ENCODE measurements at places on chromosomes 2 and 18.
A peak's percentile ranks its signal among the peaks of the same experiment; 100 is the strongest.

DNA sequence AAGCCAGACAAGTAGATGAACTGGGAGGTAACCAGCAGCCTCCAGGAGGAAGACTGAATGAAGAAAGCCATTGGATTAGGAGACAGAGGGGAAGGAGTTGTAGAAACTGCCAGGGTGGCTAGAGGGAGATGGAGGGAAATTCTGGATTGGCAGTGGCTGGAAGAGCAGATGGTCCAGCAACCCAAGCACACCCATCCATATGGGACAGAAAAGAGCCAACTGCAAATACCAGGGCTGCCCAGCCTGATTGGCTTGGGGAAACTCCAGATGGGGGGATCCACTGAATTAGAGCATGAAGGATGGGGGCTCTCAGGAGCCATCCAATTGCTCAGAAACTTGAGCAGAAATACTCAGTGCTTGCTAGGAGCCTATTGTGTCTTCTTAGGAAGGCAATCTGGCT lies 173.5 kb upstream of the EPB41L3 start:
- DNase-seq: no peak

DNA sequence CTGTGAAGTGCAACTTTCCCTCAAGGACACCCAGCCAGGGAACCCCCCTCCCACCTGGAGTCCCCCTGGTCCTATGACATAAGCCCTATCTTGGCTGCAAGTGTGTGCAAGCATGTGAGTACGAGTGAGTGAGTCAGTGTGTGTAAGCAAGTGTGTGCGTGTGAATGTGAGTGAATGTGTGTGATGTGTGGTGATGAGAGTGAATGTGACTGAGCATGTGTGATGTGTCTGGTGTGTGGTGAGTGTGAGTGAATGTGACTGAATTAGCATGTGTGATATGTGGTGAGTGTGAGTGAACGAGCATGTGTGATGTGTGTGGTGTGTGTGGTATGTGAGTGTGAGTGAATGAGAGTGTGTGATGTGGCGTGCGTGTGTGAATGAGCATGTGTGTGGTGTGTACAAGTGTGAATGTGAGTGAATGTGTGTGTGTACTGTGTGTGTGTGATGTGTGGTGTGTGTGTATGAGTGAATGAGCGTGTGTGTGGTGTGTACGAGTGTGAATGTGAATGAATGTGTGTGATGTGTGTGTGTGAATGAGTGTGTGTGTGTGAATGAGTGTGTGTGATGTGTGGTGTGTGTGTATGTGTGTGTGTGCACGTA lies 68.8 kb upstream of the SMAD7 start:
- DNase-seq: no peak

- no peak for DNase-seq
Observed at GRCh38 chr18:4599312-4599711, 144.2 kb upstream of the DLGAP1 start.

DNA sequence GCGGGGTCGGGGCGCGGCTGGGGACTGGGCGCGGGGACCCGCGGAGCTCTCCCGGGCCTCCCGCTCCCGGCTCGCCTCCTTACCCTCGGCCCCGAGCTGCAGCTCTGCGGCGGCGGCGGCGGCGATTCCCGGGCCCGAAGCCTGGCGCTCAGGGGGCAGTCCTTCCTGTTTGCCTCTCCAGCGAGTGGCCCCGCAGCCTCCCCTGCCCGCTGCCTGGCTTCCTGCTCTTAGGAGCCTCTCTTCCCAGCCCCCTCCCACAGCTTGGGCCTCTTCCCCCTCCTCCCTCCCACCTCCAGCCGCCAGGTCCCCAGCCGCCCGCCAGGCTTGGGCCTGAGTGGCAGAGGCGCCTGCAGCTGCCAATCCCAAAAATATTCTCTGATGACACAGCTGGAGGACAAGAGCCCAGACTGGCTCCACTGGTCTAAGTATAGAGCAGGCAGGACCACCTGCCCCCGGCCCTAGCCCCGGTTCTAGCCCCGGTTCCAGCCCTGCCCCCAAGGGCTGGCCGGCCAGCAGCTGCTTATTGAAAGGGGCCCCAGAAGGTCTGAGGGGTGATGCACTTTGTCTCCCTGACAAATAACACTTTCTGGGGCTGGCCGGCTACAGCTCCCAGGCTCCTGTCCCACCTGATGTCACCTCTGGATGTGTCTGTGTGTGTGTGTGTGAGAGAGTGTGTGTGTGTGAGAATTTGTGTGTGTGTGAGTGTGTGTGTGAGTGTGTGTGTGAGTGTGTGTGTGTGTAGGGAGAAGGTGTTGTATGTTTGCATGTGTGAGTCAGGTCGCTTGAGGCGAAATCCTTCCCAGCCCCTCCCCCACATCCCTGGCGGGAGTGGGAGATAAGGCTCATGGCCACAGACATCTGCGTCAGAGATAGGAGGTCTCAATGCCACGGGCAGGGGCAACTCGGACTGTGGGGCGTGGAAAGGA lies at the start of gene OBSL1:
Gene OBSL1, minus strand, starts transcription at position 229 of the 926 bp plus-strand sequence. CDS start 307 bp downstream, outside the sequence.
- DNase-seq: no peak

DNA sequence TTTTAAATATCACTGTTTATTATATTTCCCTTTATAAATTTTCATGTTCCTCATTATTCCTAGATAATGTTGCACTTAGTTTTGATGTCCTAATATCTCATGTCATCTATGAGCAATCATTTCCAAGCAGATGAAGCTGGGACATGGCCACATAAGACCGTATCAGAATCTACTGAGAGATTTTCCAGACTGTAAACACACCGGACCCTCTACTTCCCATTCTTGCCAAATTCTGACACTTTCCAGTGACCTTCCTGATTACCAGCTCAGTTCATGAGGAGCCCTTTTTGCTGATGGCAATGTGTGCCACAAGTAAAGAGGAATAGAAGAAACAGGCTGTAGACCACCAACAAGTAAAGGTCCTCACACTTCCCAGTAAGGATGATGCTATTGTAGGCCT lies 20.3 kb upstream of the PDE1A start:
- DNase-seq: no peak

- no peak for DNase-seq
Observed at GRCh38 chr18:47794725-47795433, 135.6 kb downstream of the SMAD2 start.

GRCh38 chr2:24490181-24490689 lies 819 bp upstream of the NCOA1 start:
- peak; percentile 2 for DNase-seq

DNA sequence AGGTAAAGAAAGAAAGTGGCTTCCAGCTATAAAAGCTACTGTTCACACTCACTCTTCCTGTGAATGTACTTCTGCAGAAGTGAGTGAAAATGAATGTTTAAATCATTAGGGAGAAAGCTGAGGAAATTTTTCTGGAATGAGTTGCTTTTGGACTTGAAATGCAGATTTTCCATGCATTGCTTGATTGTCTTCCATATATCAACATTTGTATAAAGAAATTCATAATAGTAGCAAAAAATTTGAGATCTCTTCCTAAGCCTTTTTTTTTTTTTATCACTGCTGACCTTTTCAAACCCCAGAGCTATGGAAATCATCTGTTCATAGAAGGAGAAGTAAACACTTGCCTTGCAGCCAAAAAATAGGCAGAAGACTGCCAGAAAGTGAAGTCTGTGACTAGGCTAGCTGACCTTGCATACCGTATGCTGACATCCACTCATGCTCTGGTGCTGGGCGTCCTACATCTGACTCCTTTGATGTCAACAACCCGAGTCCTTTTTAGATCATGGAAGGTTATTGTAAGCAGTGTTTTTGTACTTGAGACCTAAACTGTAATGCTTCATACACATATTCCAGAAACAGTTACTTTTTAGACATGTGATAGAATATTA lies 154.5 kb upstream of the RASGRP3 start:
- DNase-seq: no peak

GRCh38 chr2:1799174-1799573 lies 54.9 kb upstream of the PXDN start:
- no peak for DNase-seq

GRCh38 chr18:49177071-49177470 lies 226.3 kb upstream of the SMAD7 start:
- no peak for DNase-seq

DNA sequence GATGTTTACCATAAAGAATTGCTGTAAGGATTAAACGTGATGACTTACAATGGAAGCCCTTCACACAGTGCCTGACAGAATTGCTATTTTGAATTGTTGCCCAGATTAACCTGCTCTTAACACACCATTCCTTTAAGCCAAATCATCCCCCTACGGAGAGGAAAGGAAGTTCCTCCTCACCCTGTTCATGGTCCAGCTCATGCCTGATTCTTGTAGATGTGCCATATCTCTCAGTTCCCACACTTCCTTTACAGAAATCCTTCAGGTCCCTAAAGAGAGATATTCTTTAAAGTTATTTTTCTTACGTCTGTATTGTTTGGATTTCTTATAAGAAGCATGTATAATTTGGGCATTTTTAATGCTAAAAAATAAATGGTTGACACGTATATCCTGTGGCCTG lies 127.5 kb upstream of the DAPL1 start:
- no peak for DNase-seq
